ENCODE measurements at places on chromosomes 11 and 22.

- no peak for DNase-seq
Observed at GRCh38 chr11:102204174-102204573, 93.9 kb downstream of the YAP1 start.

DNA sequence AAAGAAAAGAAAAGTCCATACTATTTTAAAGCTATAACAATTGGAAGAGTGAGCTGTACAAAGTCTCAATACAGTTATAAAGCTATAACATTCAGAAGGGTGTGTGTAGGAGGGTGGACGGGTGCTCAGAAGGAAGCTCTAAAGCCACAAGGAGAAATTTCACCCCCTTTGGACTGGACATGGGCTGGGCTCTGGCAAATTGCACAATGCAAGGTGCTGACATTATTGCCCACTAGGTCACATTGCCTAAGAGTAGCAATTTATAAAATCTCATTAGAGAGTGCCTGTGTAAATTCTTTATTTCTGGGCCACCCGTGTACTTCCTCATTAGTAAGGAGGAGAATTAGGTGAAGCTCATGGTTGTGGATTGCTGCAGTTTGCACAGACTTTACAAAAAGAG lies 5.7 kb upstream of the APOBEC3A start:
- no peak for DNase-seq

DNA sequence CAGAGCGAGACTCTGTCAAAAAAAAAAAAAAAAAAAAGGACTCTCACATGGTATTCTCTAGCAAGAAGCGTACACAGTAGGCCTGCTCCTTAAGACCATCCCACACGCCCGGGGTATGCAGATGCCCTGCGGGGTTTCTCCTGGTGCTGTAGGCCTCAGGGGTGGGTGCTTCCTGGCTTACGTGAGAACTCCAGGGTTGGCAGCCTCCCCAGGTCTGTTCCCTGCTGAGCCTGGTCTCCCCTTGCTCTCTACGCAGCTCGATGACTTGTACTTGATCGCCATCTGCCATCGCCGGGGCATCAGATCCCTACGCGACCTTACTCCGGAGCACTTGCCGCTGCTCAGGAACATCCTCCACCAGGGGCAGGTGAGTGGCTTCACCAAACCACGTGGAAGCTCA lies 12.4 kb upstream of the ST3GAL4 start:
- no peak for DNase-seq

DNA sequence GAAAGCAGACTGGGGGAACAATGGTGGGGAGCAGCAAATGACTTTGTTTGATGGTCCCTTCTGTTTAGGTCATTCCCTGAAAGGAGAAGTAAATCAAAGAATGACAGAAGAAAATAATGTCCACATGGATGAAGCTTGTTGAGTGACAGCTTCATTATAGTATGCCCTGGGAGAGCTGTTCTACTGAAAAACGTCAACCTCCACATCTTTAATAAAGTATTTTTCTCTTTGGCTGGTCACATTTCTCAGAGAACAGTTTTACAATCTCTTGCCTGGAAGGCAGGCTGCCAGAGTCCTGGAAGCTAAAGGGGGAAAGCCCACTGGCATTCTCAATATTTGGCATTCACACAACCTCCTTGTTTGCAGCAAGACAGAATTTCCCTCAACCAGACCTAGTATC lies 287.9 kb downstream of the SWAP70 start:
- no peak for DNase-seq

All from nucleus accumbens (tissue), 56 donors.